ENCODE measurements at places on chromosomes 11 and 22. TPM values are rescaled to one million over a fixed set of nuclear protein-coding genes. Genes with fewer than 3 reads are reported as not detected.

The B4GAT1 gene
- total RNA-seq: 17.5 TPM

The SCUBE2 gene
- total RNA-seq: 0.41 TPM

The PNPLA5 gene
- total RNA-seq: not detected

The NRGN gene
- 9.7 TPM for total RNA-seq

The FDXACB1 gene
- 1.5 TPM for total RNA-seq
